ENCODE measurements at places on chromosomes 3 and 15.

- no peak for DNase-seq
These were observed 1078.2 kb downstream of the ZPLD1 start for GRCh38 chr3:103513003-103513402.

DNA sequence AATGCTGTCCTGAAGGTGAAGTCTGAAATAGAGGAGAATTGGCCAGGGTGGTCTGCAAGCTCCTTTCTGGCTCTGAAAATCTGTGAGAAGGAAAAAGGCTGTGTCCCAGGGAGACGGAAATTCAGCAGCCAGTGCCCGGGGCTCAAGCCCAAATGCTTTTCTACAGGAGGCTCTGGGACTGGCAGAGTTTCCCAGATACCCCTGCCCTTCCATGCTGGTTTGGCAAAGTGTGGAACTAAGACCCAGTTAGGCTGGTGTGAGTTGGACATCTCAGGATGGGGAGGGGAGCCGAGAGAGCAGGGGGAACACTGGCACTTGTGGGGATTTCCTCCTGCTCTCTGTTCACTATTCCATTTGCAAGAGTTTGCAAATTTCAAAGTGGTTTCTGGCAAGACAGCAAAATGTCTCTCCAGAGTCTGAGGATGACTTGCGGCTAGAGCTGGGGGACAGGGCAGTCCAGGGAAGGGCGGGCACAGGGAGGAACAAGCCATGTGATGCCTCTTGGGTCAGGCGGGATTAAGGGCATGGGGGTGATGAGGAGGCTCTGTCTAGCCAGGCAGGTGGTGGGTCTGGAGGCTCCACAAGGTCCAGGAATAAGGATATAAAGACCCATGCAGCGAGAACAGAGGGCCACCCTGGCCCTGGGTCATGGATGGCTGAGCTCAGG, 152.3 kb downstream of the RAB11A start:
- DNase-seq, result no peak

- no peak for DNase-seq
These were observed 34.7 kb upstream of the PDE8A start for GRCh38 chr15:84946772-84947489.

DNA sequence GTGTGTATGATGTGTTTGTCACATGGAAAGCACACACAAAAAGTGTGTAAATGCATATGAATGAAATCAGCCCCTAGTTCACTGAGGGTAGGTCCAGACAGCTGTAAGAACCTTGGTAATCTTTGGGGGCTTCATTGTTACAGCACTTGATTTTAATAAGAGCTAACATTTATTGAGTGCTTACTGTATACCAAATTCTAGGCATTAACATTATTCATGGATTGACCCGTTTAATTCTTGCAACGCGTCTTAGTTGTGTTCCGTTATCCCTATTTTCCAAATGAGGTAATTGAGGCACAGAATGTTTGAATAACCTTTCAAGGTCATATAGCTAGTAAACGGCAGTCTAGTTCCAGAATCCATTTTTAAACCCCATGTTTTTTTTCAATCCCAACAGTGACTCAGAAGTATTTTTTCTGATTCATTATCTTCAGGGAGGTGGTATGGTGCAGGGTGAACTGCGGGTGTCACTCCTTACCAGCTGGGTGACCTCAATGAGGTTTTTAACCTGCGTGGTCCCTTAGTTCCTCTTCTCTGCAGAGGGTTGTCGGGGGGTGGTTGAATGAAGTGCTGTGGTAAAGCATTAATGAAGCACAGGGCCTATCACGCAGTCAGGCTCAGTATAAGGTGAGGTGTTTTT, 14.2 kb downstream of the RAB8B start:
- no peak for DNase-seq

DNA sequence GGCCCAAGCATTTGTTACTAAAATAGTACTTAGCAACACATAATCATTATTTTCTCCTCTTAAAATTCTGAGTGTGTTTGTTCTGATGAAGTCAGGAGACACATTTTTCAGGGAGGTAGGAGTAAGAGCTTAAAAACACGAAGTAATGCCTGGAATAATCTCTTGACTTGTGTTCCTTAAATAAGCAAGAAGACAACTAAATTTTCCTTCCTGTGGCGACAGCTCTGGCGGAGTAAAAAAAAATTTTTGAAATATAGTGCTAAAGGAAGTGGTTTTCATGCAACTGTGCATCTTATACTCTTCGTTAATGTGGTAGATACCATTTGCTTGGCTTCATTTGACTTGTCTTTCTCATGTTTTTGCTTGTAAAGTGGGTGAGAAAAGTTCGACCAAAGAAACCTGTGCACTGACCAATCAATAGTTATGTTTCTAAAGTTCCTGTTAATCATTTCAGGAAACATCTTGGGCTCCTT, 11.1 kb upstream of the MBNL1 start:
- no peak for DNase-seq

DNA sequence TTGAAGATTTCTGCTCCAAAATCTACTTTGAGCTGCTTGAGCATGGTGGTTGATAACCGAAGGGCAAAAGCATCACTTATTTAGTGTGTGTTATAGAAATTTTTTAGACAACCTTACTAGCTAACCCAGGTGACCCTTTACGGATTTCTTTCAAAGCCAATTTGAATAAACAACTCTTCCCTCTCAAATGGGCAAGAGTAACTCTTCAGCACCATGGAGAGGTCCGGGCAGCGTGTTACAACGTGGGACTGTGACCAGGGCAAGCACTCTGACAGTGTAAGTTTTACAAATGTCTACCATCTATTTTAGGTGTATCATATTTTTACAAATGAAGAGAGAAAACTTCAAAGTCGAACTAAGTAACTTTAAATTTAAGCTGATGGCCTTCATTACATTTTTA, 471.8 kb downstream of the MFSD1 start:
- DNase-seq, result no peak

DNA sequence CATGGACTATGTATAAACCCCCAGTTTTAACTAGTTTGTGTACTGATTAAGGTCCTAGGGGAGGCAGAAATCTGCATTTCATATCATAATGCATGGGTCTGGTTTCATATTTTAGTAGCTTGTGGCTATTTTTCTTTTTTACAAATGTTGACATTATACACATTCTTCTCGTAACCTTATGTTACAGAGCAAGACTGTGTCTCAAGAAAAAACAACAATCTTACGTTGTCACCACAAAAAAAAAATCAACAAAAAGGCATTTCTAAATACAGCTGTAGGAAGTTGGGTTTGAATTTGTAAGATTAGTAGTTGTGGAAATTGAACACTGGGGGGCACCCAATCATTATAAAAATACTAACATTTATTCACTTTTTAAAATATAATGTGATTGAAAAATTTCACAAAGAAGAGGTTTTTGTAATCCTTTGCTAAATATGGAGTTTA, 17.9 kb downstream of the SERP1 start:
- no peak for DNase-seq

GRCh38 chr3:71753701-71754609, at the start of gene GPR27:
Gene GPR27 (plus strand): TSS chr3:71753855. CDS start chr3:71754050, 195 bp downstream.
- no peak for DNase-seq

DNA sequence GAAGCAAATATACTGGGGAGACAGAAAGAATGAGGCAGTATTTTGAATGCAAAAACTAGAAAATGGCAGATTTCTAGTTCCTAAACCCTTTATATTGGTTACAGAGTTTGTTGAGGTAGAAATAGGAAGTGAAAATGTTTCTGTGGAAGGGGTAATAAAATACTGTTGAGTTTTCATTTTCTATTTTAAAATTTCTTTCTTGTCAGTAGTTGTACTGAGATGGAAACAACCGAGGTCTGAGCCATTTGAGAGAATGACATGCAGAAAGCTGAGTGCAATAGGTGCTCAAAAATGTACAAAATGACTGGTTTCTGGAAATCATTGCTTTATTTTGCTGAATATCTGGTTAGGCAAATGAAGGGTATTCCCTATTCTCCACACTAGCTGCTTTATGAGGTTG, 361.4 kb downstream of the CHL1 start:
- no peak for DNase-seq

GRCh38 chr3:4740397-4741105, 238.7 kb upstream of the BHLHE40 start:
- no peak for DNase-seq

DNA sequence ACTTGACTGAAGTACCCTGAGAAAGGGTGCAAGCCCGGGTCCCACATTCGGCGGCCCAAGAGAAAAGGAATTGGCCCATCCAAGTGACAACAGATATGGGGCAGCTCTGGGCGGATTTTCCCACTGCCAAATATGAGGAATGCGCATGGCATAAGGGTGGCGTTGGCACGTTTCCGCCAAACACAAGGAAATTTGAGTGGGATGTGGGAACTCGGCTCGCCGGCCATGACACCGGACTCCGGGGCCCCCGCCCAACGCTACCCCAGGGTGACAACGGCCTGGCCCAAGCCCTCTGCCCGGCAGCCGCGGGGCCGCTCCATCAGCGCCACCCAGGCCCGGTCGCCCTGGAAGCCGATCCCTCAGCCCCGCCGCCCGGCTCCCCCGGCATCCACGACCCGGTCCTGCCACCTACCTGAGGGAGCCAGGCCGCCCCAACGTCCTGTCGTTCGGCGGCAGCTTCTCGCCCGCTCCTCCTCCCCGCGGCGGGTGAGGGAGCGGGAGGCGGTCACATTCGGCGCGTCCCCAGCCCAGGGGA, 449 bp downstream of the RAF1 start:
- DNase-seq, result no peak

- DNase-seq, result no peak
These were observed 2.3 kb downstream of the FEZF2 start for GRCh38 chr3:62370858-62371719.

GRCh38 chr3:60877188-60877587, 374.1 kb downstream of the FHIT start:
- no peak for DNase-seq

GRCh38 chr15:65400760-65401610, 21.8 kb downstream of the IGDCC4 start:
- DNase-seq, result no peak

DNA sequence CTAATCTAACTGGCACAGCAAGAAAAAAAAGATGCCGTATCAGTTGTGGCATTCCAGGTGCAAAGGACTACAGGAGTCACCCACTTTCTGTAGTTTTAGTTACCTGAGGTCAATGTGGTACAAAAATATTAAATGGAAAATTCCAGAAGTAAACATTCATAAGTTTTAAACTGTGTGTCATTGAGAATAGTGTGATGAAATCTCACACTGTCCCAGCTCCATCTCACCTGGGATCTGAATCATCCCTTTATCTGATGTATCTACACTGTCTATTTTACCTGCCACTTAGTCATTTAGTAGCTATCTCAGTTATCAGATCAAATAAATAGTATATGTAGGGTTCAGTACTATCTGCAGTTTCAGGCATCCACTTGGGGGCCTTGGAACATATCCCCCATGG, 26.7 kb downstream of the GBE1 start:
- DNase-seq, result no peak

- no peak for DNase-seq
These were observed 203.2 kb downstream of the CGGBP1 start for GRCh38 chr3:87855616-87856015.

DNA sequence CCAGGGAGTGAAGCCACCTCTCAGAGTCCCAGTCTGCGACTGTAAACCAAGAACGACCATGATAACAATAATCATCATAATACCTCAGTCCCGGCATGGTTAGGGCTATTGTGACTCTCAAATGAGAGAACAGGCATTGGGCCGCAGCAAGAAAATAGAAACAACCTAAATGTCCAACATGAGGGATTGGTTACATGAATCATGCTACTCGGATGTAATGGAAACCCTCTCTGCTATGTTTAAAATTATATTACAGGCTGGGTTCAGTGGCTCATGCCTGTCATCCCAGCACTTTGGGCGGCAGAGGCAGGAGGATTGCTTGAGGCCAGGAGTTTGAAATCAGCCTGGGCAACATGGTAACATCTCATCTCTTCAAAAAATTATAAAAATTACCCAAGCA, 2.8 kb downstream of the CPN2 start:
- no peak for DNase-seq
